Placental epithelial cell (primary cell): ENCODE measurements at places on chromosomes 6 and 20. TPM values are rescaled to one million over a fixed set of nuclear protein-coding genes. Genes with fewer than 3 reads are reported as not detected.

The MEI4 gene
- 0.22 TPM in 1 of 2 replicates, not detected in the other for total RNA-seq

The TMC2 gene
- not detected in 2 replicates for total RNA-seq

The PERP gene
- 96.2 and 135 TPM in 2 replicates for total RNA-seq

The USP49 gene
- 2.9 and 6.7 TPM in 2 replicates for total RNA-seq

The NOTCH4 gene
- total RNA-seq: 0.98 and 3.5 TPM in 2 replicates
